ENCODE measurements at places on chromosomes 2 and 18.
A peak's percentile ranks its signal among the peaks of the same experiment; 100 is the strongest.

GRCh38 chr2:109318949-109319342 is 189.9 kb downstream of the SH3RF3 start:
- no peak for DNase-seq

GRCh38 chr2:28539118-28539541 is 43.3 kb downstream of the PLB1 start:
- DNase-seq: no peak

- no peak for DNase-seq
These were observed 120.3 kb upstream of the NFATC1 start for GRCh38 chr18:79275461-79275860.

DNA sequence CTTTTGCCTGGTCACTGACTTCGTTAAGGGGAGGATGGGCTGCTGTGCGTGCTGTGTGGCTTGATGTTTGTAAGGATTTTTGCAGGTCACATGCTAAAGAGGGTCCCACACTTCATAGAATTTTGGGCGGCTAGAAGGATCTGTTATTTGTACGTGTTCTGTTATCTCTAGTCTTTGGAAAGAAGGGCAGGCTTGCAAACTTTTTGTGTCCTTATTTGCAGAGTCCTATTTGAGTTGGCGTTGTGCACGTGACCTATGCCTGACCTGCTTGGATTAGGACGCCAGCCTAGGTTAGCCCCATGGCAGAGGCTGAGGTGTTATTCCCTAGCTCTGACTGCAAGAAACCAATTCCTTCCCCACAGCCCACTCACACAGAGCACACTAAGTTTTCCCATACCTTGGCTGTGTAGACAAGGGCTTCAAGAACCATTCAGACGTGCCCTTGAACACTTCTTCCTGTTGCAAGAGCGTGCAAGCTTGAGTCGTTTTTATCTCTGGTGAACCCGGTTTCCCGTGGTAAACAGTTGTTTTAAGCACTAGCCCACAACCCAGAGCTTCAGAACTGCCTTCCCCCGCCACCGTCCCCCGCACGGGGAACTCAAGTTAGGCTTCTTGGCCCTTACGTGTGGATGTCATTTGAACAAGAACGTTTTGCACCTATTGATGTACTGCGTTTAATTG is 94.6 kb downstream of the LDLRAD4 start:
- no peak for DNase-seq

DNA sequence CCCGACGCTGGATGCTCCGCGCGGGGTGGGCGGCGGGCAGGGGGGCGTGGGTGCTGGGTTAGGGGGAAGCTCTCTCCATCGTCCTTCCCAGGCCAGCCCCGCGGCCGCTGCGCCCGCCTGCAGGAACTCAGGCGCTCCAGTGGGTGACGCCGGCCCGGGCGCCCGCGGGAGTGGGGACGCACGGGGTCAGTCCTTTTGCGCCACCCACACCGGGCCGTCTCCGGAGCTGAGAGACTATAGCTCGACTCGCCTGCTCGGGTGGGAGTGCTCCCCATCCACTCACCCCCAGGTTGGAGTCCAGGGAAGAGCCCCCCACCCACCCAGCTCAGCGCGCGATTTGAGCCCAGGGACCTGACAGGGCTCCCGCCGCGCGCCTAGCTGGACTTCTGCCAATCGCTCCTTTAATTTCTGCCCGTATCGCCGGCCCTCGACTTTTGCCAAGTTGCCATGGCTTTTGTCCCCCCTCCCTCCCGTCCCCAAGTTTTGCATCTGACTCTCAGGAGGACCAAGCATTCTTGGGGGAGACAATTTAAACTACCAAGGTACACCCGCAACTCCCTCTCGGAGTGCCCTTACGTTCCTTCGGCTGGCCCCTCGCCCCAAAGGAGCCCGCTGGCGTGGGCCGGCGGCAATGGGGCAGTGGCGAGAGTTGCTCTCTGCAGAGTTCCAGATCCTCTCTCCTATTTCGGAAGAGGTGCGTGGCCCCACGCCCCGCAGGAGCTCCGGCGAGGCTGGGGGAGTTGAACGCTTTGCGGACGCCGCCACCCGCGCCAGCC is 205.8 kb upstream of the SMAD2 start:
- DNase-seq: peak; percentile 34

DNA sequence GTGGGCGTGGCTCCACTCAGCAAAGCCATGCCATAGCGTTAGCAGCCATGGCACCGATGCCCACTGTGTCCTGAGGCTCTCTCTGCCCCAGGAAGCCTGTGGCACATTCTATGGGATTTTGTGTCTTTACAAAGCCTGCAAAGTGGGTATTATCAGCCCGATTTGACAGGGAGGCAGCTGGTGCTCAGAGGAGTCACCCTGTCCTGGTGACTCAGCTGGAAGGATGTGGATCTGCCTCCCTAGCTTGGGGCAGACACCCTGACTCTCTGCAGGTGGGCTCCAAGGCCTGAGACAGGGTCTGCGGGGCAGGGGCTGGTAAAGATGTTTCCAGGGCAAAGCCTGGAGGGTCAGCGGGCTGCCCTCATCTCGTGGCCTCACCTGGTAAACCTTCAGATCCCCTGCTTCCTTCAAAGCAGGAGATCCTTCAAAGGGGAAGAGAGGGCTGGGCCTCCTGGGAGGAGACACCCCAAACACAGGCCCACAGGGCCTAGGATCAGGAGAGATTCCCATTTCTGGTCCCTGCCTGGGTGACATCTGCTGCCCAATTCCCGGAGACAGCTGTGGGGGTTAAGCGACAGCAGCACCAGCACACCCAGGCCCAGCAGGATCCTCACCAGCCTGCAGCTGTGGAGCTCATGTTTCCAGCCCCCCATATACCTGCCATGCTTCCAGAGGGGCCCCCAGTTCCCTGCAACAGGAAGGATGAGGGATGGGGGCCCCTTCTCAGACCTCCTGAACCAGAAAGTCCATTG is 3.0 kb upstream of the ASB1 start:
- peak; percentile 27 for DNase-seq

- no peak for DNase-seq
These were observed 107.2 kb upstream of the ETAA1 start for GRCh38 chr2:67289921-67290371.
